ENCODE measurements at places on chromosomes 3 and 15.

GRCh38 chr15:32877252-32878019 lies 159.6 kb downstream of the GREM1 start:
- no peak for DNase-seq

DNA sequence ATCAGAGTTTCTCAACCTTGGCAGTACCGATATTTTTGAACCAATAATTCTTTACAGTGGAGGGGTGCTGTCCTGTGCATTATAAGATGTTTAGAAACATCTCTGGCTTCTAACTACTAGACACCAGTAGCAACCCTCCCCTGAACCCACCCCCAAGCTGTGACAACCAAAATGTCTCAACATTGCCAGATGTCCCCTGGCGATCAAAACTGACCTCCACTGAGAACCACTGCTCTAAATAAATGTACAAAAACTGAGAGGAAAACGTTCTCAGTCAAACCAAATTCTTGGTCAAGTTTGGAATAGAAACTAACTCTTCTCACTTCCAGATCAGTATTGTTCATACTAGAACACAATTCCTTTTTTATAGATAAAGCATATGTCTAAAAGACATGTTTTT lies 58.5 kb downstream of the GPR160 start:
- no peak for DNase-seq

GRCh38 chr15:36961956-36962355 lies 138.4 kb downstream of the MEIS2 start:
- DNase-seq = no peak

DNA sequence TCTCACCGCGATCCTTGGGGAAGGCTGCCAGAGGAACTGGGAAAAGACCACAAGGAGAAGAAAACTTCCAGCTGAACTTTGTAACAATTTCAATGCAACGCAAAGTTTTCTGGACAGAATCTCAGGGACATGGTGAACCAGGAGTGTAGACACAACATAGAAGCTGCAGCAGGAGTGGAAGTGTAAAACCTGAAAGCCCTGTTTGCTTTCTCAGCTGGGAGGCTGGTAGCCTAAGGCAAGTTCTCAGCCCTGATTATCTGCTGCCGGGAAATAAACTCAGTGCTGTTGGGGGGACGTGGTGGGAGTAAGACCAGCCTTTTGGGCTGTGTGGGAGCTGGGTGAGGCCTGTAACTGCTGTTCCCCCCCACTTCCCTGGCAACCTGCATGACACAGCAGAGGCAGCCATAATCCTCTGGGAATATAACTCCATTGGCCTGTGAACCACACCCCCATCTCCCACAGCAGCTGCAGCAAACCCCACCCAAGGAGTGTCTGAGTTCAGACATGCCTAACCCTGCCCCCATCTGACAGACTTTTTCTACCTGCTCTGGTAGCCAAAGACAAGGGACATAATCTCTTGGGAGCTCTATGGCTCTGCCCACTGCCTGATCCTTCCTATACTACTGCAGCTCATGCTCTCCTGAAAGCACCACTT lies 106.7 kb downstream of the ZNF621 start:
- no peak for DNase-seq

DNA sequence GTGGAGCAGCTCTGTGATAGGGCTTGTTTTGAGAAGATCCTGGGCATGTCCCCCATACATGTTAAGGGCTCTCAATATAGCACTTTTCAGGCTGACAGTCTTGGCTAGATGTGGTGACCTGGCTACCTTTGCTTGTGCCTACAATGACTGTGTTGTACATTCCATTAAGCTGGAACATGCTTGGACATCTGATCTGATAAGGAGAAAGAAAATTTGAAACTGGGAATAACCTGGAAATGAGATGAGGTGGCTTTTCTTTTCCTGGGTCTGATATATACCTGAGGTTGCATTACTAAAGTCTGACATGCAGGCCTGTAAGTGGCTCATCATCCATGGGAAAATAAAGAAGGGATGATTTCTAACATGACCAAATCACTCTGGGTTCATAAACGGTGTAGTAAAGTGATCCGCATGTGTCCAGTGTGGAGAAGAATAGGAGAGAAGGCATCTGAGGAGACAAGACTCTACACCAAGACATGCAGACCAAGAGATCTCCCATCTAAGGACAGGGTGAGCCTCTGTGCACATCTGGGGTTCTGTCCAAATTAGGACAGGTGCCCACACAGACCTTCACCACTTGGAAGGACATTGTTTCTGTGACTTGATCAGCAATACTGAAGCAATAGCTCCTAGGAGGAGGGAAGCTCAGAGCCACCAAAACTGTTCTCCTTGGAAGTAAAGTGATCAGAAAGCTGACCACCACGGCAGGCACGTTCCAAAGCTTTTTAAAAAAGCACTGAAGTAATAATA lies 62.0 kb downstream of the KLHL6 start:
- DNase-seq = no peak

GRCh38 chr15:36501063-36501678 lies 78.3 kb upstream of the CDIN1 start:
- DNase-seq = peak; percentile 11

Data from HuH-7.5 (cell line).